ENCODE measurements at places on chromosomes 16 and 17.

- no peak for DNase-seq
Measured at GRCh38 chr17:33142705-33143299, 150.3 kb downstream of the ASIC2 start.

GRCh38 chr17:81027038-81027437, 7.9 kb upstream of the BAIAP2 start:
- no peak for DNase-seq

- no peak for DNase-seq
Measured at GRCh38 chr17:75277664-75278071, 6.6 kb upstream of the MIF4GD start.

- no peak for DNase-seq
Measured at GRCh38 chr16:81349608-81350305, 35.0 kb downstream of the GAN start.

GRCh38 chr17:69342896-69343644, 16.1 kb upstream of the ABCA5 start:
- no peak for DNase-seq

All from PC-9 (cell line).